ENCODE measurements at places on chromosomes 6 and 20.

GRCh38 chr6:35445691-35446090 lies 6.4 kb upstream of the FANCE start:
- DNase-seq: no peak

DNA sequence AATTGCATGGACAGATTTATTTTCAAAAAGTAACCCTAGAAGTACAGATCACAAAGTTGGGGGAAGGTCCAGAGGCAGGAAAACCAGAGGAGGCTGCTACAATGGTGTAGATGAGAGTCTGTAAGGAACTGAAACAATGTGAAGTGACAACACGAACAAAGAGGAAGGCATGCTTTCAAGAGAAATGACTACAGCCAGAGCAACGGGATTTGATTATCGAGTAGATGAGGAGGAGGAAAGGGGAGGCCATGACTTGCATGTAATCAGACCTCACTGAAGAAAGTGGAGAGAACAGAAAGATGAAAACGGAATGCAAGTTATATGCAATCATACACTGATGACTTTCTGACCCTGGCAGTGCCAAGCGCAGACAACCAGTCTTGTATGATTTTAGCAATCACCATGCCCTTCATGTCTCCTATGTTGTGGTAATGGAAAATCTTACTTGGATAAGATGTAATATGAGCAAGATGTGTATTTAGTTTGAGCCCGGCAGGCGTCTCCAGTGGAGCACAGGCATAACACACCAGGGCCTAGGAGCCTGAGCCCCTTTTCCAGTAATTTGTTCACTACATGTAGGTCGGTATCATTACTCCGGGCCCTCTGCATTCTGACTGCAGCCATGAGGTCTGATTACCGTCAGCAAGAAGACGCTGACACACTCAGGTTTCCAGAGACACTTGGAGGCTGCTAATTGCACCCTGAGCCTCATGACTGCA lies 34.0 kb upstream of the FAM83C start:
- DNase-seq: no peak

DNA sequence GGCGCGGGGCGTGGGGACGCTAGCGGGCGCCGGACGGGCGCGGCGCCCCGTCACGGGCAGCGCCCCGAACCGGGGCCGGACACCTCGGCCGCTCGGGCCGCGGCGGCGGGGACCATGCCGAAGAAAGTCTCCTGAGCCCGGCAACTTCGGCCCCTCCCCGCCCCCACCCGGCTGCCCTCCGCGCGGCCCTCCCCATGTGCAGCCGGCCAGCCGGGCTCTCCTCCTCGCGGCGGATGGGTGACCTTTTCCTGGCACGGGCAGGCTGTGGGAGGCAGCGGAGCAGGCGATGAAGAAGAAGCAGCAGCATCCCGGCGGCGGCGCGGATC lies 278 bp downstream of the UST start:
- DNase-seq: no peak

- no peak for DNase-seq
These were observed 28.9 kb downstream of the TBC1D7 start for GRCh38 chr6:13299403-13299821.

DNA sequence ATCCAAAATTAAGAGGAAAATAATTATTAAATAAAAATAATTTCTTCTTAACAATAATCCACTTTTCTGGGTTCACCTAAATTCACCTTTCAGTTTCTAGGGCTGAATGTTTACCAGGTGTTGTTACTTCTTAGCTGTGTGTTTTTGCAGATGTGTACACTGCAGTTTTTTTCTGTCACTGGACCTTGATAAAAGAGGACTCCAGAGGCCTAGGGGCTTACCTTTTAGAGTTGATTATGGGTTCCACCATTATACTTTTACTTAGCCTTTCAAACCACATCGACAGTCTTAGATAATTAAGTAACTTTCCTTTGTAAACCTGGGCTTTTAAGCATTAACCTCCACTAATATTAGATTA lies 766.5 kb downstream of the BCKDHB start:
- DNase-seq: no peak

- DNase-seq: no peak
These were observed 67.9 kb downstream of the SLC2A10 start for GRCh38 chr20:46777331-46777730.

DNA sequence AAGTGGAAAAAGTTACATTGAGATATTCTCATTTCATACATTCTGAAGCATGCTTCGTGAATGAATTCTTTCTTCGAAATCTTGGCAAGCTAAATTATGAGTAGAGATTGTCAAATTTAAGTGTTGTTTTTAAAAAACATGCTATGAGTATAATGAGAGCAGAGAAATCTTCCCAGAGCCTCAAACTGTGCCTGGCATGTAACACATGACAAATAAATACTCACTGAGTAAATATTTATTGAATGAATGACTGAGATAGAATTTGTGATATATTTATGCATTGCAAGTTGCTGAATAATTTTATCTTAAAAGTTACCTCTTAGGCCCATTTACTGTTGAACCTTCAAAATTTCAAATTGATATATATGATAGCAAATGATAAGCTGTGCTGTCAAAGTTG lies 24.7 kb upstream of the CD2AP start:
- no peak for DNase-seq

All from astrocyte of the cerebellum (primary cell).